ENCODE measurements at places on chromosomes 4 and X. TPM values are rescaled to one million over a fixed set of nuclear protein-coding genes. Genes with fewer than 3 reads are reported as not detected.

The LUZP4 gene
- not detected for total RNA-seq

The KIT gene
- 6.6 TPM for total RNA-seq

The NHSL2 gene
- total RNA-seq: 0.23 TPM

The SHOX gene
- 0.19 TPM for total RNA-seq

All from esophagus squamous epithelium (tissue), 5 donors.